EH (cell line): ENCODE measurements at places on chromosomes 16 and 17.

- DNase-seq, result peak; percentile 94
Measured at GRCh38 chr16:66741169-66741900, 10.1 kb downstream of the DYNC1LI2 start.

DNA sequence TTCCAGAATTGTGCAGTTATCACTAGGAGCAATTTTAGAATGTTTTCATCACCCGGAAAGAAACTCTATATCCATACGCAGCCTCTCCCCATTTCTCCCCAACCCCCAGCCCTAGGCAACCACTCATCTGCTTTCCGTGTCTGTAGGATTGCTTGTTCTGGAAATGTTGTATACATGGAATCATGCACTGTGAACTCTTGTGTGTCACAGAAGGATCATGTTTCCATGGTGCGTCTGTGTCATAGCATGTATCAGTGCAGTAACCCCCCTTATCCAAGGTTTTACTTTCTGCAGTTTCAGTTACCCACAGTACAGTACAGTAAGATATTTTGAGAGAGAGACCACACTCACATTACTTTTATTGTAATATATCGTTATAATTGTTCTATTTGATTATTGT, 299.4 kb downstream of the CPPED1 start:
- no peak for DNase-seq

DNA sequence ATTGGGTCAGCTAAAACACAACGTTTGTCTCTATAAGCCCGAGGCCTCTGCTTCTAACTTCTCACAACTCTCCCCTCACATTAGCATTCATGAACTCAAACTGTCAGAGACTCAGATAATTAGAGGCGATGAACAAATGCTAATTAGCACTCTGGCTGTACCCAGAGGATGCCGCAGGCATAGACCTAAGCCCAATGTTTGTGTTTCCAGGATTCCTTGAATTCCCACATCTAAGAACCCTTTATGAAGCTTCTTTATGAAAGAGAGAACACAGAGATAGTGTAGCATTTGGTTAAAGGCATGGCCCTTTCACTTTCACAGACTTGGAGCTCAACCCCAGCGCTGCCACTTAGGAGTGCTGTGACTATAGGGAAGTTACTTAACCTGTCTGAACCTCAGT, 512.2 kb downstream of the GRIN2A start:
- no peak for DNase-seq

- no peak for DNase-seq
Measured at GRCh38 chr16:4958510-4959438, 644 bp downstream of the SEC14L5 start.

GRCh38 chr17:74339537-74340195, 13.6 kb downstream of the KIF19 start:
- DNase-seq, result no peak

GRCh38 chr16:31134625-31135534, 647 bp downstream of the PRSS8 start:
- no peak for DNase-seq

- no peak for DNase-seq
Measured at GRCh38 chr16:69382421-69382820, 3.4 kb downstream of the TERF2 start.

GRCh38 chr16:85653290-85653891, 35.4 kb downstream of the GINS2 start:
- no peak for DNase-seq

- DNase-seq, result no peak
Measured at GRCh38 chr17:66750116-66750515, 84.8 kb upstream of the CACNG5 start.

GRCh38 chr17:16046966-16047365, 47.3 kb downstream of the TTC19 start:
- DNase-seq, result no peak

DNA sequence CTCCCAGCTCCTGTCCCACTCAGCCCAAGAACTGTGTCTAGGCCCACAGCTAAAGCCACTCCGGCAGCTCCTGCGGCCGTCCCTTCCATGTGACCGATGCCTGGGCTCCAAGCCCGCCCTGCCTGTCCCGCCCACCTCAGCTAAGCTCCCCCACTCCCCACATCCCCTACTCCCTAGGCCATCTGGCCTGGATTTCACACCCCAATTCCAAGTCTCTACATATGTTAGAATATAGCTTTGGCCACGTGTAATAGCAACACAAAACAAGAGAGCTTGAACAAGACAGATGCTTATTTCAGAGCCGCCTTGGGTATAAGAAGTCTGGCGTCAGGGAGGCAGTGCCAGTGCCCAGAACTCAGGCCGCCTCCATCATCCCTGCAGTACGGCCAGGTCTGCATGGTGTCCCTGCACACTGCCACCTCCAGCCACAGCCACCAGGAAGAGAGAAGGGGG, 30.0 kb upstream of the USP22 start:
- no peak for DNase-seq

GRCh38 chr16:58236231-58236690, 38.4 kb upstream of the CSNK2A2 start:
- DNase-seq, result peak; percentile 69

DNA sequence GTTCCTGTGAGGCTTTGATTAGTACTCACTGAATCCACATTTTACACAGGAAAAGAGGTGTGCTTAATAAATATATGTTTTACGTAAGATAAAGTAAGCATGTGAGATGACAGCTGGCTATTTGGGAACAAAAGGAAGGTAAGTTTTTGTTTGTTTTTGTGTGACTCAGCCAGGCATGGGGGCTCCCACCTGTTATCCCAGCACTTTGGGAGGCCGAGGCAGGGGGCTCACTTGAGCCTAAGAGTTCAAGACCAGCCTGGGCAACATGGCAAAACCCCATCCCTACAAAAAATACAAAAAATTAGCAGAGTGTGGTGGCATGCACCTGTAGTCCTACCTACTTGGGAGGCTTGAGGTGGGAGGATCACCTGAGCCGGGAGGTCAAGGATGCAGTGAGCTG, 17.9 kb downstream of the GPR142 start:
- no peak for DNase-seq

DNA sequence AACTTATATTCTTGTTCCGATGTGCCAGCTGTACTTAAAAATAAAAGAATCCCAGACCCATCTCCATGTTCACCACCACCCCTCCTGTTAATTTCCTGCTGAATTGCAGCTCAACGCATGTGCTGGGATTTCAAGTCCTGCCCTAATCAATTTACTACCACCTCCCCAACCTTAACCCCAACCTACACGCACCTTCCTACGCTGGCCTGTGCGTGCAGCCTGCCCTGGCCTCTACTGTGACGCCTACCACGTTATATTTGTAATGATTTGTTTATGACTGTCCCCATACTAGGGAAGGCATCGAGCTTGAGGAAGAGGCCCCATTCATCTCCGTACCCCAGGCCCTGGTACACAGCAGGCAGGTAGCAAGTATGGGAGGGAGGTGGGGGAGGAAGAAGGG, 251.1 kb downstream of the MRTFB start:
- no peak for DNase-seq

- no peak for DNase-seq
Measured at GRCh38 chr17:74325376-74325742, 667 bp upstream of the KIF19 start.

- peak; percentile 89 for DNase-seq
Measured at GRCh38 chr16:69465083-69465721, 40.8 kb downstream of the CYB5B start.

DNA sequence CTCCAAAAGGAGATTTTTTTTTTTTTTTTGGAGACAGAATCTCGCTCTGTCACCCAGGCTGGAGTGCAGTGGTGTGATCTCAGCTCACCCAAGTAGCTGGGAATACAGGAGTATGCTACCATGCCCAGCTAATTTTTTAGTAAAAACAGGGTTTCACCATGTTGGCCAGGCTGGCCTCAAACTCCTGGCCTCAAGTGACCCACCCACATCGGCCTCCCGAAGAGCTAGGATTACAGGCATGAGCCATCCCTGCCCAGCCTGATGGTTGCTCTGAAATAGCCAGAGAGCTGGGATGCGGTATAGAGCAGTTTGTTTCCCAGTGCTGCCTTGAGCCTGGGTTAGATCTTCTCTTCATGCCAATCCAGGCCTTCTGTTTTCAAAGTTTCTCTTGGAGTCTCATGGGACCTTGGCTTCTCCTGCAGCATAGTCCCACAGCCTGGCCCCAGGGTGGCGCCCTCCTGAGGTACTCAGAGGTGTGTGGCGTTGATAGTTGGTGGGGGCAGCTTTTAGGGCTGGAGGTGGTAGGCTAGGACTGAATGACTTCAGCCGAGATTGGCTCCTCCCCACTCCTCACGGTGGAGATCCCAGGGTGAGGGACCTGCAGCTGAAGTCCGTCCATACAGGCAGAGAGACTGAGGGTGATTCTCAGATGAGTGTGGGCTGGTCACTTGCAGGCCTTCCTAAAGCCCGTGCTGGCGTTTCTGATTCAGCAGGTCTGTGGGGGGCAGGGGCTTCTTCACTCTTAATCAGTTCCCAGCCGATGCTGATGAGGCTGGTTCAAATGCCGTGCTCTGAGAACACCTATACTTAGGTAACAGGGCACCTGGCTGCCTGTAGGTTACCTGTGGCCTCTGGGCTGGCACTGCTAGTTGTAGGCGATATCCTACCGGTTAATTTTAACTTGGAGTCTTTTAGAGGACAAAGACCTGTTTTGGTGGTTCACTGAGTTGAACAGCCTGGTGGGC, 52.0 kb downstream of the TNFRSF13B start:
- no peak for DNase-seq

GRCh38 chr16:80366023-80366422, 174.8 kb upstream of the DYNLRB2 start:
- DNase-seq, result no peak

DNA sequence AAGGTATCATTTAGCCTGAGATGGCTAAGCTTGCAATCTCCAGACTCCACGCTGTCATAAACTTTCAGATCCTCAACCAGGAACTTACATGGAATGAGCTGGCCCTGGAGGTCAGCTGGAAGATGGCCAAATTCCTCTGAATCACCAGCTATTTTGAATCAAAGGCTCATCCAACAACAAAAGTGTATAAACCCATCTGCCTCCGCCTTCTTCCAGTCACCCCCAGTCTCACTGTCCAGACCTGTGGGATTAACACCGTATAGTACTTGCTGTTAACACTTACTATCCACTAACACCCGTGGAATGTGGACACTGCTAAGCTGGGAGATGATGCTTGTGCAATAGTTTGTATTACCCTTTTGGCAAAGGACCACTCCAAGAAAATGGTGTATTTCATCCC, 1.9 kb upstream of the LCMT1 start:
- DNase-seq, result peak; percentile 98

- no peak for DNase-seq
Measured at GRCh38 chr17:82031885-82032627, 578 bp downstream of the RAC3 start.

GRCh38 chr16:700684-701584, 4.7 kb downstream of the FBXL16 start:
- DNase-seq, result peak; percentile 30

- no peak for DNase-seq
Measured at GRCh38 chr16:46768809-46769208, 20.7 kb upstream of the MYLK3 start.

DNA sequence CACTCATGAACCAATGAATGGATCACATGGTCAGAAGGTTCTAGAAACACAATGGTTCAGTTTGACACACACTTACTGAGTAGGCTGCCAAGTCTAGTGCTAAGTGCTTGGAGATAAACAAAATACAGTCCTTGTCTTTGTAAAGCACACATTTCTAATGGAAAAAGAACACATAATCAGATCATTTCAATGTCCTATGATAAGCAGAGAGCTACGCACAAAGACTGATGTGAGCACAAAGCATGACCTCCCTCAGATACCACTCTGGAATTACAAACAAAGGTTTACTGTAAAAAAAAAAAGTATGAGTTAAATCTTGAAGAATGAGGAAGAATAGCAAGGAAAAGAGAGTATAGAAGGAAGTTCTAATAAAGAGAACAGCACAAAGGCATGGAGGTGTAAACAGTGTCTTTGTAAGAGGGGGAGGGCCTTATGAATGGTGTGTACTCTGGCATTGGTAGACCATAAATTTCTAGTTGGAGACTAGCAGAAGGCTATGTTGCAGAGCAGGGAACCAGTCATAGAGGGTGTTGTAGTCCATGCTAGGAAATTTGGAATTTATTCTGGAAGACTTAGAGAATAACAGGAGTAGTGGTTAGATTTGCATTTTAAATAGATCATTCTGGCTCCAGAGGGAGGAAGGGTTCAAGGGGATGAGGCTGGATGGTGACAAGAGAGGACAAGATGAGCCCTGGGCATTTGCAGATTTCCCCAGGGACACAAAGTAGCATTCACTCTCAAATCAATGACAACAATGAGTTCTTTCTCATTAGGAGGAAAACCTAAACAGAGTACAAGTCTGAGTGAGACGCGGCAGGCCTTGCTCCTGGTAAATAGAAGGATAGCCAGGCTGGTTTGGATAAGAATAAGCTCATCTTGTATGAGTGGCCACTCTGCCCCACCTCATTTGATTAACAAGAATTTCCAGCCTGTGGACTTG, 468.0 kb downstream of the TOX3 start:
- DNase-seq, result no peak

DNA sequence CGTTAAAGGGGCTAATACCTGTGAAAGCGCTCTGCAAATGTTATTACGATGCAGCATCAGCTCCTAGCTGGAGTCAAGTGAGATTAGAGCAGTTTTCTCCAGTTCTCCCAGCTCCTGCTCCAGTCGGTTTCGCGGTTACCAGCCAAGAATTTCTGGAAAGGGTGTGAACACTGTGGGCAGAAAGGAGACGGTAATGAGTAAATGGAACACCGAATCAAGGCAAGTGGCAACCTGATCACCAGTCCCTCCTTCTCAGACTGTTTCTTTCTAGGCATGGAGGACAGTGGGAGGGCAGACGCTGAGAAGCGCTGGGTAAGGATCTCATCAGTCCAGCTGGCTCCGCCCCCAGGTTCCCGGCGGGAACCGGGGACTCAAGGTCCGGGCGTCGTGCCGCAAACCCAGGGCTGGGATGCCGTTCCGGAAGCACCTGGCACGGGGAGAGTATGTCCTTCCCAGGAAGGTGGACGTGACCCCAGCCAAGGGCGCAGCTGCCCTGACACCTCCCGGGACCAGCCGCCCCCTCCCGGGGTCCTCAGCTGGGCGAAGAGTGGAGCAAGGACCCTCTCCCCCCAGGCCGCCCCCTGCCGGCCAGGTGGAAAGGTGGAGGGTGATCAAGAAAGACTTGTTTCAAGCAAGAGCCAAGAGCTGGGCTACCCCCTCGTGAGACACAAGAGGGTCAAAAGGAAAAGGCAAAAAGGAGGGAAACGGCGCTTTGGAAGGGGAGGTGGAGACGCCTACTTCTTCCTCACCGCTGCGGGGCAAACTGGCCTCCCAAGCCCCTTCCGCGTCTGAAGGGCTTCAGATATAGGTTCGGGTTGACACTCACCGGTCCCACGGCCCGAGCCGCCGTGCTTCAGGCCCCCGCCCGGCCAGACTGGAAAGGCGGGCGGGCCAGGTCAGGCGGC, 481 bp downstream of the MYO19 start:
- peak; percentile 64 for DNase-seq

GRCh38 chr17:17044846-17045561, 2.7 kb downstream of the MPRIP start:
- peak; percentile 93 for DNase-seq
